Esophagus squamous epithelium (tissue), 5 donors: ENCODE measurements at places on chromosomes 2 and 18.

DNA sequence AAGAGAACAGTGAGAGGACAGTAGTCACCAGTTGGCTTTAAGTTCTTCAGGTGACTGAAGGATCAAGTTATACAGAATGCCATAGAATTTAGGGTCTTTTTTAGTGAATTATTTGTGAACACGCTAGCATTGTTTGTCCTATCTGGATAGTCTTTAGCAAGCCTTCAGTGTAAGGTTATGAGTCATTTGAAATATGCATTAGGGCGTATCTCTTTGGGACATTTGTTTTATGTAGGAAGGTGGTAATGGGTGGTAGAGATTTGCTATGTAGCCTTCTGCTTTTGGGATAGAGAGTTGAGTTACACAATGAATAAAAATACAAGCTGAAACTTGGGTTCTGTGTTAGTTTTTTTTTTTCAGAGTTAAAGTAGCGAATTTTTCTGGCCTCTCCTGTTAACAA is 13.0 kb downstream of the ACTR2 start:
- DNase-seq, result no peak

GRCh38 chr18:63058521-63058920 is 261.0 kb downstream of the BCL2 start:
- no peak for DNase-seq

DNA sequence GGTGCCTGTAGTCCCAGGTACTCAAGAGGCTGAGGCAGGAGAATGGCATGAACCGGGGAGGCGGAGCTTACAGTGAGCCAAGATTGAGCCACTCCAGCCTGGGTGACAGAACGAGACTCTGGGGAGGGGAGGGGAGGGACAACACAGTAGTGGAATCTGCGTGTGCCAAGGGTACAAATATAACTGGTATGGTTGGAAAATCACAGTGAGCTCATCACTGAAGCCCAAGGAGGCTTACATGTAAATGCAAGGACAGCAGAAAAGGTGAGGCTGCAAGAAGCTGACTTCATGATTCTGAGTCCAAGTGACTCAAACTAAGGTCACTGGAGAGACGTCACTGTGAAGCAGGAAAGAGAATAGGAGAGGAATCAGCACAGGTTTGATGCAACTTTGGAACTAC is 9.2 kb downstream of the SEPTIN10 start:
- DNase-seq, result no peak

DNA sequence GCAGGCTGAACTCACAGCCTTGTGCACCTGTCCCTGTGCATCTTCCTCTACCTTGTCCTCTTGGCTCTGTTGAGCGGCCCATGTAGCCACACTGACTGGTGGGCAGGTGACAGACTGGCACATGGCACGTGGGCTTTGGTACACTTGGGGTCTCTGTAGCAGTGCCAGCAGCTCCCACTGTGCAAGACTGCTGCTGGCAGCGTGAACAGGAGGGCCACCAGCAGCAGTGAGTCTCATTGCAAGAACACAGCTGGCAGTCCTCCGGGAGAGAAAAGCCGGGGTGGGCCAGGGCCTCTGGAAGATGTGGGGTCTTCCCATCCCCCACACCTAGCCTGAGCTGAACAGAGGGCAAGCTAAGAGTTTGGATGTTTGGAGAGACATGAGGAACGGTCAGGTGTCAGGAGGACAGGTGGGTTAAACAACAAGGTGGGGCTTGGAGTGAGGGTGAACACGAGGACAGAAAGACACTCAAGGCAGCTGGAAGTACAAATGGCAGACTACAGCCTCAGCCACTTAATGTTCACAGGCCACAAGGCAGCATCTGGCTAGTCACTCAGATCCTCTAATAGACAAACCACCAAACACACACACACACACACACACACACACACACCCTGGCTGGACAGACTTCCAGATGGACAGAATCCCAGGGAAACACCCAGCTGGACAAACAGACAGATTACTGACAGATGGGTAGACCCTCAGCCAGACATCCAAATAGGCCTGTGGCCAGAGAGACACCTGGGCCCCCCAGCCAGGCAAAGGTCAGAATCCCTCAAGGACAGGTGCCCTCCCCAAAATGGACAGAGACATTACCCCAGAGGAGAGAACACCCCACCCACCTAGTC is 2.3 kb upstream of the PTPN18 start:
- DNase-seq, result no peak

DNA sequence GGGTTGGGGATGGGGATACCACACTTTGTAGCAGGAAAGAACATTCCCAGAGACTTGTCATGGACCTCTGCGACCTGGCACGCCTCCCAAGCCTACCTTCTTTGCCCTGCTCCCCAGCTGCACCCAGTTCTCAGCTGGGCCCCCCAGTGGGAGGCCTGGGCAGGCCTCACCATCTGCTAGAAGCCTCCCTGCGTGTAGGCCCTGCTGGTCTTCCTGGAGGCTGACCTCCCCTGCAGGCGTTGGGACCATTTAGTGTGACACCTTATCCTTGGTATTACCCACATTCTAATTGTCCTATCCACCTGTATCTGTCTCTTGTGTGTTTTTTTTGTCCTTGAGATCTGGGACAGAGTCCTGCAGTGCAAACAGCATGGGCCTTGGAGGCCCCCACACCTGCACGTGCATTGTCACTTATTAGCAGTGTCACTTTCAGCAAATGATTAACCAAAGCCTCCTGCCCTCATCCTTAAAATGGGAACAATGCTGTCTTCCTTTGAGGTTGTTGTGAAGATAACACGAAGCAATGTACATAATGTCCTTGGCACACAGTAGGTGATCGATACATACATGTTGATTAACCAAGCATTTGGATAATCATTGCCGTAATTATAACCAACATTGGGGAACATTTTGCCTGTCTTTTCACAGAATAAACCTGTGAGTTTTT is 77.2 kb downstream of the LIPG start:
- no peak for DNase-seq

DNA sequence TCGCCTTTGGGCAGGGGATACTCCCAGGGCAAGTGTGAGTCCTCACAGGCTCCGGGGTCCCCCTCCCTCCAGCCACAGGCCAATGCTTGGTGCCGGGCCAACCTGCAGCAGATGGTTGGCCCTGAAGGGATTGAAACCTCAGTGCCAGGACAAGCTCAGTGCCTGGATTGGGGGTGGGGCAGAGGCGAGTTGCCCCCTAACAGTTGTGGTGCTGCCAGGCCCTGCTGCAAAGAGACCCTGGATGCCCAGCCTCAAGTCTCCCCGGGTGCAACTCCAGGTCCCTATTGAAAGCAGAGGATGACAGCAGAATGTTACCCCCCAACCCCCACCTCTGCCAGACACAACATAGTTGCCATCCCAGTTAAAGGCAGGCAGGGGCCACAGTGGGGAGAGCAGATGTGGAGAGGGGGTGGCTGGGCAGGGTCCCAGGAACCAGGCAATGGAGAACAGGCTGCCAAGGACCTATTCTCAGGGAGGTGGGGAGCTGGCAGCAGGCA is 9.5 kb upstream of the RNF103 start:
- no peak for DNase-seq

DNA sequence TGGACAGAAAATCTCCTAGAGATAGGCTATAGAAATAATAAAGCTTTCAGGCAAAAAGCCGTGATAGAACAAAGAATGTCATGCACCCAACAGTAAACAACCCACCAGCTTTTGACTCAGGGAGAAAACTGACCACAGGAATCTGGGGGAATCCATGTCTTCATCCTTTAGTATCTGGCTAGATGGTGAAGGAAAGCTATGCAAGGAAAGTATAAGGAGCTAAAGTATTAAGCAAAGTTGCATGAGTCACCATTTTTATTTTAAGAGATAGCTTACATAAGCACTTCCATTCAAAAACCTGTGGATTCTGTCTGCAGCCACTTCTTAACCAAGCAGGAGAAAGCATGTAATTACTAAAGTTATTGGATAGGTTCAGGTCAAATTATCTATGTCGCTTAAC is 363.8 kb downstream of the LRP1B start:
- no peak for DNase-seq

DNA sequence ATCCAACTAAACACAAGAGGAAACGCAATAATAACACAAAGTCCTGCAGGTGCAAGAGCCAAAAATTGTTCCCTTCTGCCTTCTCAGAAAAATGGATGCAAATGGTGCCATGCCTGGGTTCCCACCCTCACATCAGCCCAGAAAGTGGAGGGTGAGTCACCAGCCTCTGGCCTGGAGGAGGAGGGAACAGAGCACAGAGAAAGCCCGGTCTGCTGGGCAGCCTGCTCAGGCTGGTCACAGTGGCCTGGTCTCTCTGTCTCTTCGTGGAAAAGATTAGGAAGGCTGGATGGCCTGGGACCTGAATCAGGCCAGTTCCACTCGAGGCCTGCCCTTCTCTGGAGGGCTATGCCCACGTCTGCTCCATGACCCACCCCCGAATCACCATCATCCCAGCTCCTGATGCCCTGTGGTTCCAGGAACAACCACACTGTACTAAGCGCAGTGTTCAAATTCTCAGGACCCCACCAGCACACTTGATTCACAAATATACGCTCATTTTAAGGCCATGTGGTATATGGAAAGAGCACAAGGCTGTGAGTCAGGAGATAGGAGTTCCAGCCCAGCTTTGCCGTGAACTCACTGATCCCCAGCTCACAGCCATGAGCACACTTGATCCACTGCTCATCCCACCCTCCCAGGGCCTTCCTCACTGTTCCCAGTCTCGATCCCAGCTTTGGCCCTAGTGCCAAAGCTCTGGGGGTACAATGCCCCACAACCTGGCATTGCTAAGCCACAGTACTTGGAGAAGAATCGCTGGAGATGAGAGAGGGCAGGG is 82.1 kb downstream of the ZBTB7C start:
- DNase-seq, result no peak

DNA sequence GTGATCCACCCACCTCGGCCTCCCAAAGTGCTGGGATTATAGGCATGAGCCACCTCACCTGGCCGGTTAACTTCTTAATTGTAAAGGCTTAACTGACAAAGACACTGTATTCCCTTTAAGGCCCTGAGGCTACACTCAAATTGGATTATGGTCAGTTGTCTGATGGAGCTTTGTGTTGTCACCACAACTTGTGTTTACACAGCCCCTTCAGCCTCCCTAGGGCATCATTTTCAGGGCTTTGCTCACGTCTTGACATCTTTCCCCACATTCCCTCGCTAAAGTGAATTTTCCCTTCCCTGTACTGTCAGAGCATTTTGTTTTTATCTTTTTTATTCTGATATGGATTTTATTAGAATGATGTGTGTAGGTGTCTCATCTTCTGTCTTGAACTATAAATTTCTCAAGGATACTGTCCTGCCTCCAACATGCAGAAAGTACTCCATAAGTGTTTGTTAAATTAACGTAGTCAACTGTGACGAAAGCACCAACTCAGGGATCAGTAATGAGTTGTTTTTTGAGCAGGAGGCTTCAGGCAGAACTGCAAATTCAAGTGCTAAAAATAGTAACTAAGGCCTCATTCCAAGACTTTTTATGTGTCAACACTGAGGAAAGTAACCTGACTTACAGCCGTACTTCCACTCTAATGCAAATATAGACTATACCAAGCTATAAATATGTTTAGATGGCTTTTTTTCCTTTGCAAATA is 77.1 kb upstream of the NARS1 start:
- no peak for DNase-seq

DNA sequence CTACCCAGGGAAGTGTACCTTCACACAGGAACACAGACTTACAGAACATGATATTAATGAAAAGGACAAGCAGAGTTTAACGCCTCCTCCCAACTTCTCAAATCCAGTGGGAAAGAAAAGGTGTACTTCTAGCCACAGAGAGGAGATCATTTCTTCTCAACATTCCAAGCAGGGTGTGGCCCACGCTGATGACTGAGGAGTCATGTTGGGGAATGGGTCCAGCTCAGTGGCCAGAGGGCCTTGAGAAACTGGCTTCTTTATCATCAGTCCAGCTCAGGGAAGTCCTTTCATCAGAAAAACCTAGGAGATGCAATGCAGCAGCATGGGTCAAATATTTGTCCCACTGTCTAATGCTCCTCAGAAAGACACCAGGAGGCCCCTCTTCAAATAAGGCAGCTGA is 63.0 kb downstream of the RBM43 start:
- no peak for DNase-seq

- DNase-seq, result no peak
Measured at GRCh38 chr2:221134718-221135117, 437.4 kb downstream of the EPHA4 start.

GRCh38 chr18:70363861-70364260 is 75.0 kb downstream of the SOCS6 start:
- no peak for DNase-seq

- no peak for DNase-seq
Measured at GRCh38 chr2:135072125-135072997, 20.3 kb downstream of the RAB3GAP1 start.

GRCh38 chr2:138309760-138310159 is 191.8 kb upstream of the SPOPL start:
- no peak for DNase-seq

GRCh38 chr2:98586551-98587140 is 21.7 kb downstream of the COA5 start:
- DNase-seq, result no peak

GRCh38 chr2:110777531-110778311 is 45.3 kb downstream of the ACOXL start:
- no peak for DNase-seq

- DNase-seq, result no peak
Measured at GRCh38 chr18:56270671-56271250, 367.6 kb downstream of the TXNL1 start.
